CD8-positive, alpha-beta T cell (primary cell): ENCODE measurements at places on chromosomes 1 and 21.

DNA sequence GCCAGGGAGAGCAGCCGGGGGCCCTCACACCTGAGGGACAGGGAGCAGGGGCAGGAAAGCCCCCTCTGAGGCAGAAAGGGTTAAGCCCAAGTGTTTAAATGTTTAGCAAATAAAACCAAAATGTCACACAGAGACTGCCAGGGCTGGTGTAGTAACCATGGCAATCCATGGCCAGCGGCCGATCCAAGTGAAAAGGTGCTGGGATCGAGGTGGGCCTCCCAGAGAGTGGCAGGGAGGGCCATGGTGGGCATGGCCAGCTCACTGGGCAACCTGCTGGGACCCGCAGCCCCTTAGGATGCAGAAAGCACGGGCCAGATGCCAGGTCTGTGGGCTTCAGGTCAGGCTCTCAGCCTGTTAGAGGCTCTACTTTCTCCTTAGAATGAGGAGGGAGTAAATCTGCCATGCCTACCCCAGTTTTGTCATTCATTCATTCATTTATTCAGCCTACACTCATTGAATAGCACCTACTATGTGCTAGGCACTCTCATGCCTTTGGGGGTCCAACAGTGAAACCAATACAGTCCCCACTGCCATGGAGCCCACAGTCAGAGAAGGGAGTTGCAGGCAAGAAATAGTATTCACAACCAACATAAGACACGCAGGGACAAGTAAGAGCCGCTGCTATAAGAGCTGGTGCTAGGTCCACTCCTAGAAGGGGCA, 56.1 kb downstream of the KCNN3 start:
- no peak for DNase-seq

- DNase-seq = no peak
Measured at GRCh38 chr1:154276797-154277196, 4.4 kb downstream of the HAX1 start.

GRCh38 chr1:53395671-53396215, 63.5 kb upstream of the DMRTB1 start:
- no peak for DNase-seq

DNA sequence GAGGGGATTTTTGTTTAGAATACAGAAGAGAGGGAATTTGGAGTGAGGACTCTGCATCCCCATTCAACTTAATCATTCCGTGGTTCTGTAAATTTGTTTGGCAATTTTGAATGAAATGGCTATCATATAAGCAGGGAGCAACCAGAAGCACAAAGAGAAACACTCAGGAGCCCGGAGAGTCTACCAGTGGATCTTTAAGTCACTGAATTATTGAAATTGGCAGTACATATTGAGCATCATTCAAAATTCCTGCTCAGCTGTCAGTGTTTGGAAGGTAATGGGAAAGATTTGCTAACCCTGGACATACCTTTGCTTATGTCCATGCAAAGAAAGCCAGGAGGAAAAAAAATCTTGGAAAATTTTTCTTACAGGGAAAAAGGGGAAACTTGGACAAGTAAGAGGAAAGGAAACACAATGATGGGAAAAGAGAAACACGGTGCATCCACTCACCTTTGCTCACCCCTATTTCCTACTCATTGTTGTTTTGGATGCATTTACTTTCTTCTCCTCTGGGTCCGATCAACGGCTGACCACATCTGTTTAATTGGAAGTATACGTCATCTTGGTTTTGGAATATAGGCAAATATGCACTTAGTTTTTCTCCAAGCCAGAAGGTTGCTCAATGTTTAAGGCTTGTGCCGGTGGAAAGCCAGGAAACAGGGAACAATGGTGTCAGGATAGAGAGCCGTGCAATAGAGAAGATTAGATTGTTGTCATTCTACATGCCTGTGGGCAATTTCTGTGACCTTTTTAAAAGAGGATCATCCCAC, 243.0 kb upstream of the LYPLAL1 start:
- DNase-seq = no peak

- no peak for DNase-seq
Measured at GRCh38 chr1:74160046-74160445, 37.9 kb downstream of the LRRIQ3 start.
